Fibroblast of skin of right quadriceps (primary cell): ENCODE measurements at places on chromosomes 4 and X.

DNA sequence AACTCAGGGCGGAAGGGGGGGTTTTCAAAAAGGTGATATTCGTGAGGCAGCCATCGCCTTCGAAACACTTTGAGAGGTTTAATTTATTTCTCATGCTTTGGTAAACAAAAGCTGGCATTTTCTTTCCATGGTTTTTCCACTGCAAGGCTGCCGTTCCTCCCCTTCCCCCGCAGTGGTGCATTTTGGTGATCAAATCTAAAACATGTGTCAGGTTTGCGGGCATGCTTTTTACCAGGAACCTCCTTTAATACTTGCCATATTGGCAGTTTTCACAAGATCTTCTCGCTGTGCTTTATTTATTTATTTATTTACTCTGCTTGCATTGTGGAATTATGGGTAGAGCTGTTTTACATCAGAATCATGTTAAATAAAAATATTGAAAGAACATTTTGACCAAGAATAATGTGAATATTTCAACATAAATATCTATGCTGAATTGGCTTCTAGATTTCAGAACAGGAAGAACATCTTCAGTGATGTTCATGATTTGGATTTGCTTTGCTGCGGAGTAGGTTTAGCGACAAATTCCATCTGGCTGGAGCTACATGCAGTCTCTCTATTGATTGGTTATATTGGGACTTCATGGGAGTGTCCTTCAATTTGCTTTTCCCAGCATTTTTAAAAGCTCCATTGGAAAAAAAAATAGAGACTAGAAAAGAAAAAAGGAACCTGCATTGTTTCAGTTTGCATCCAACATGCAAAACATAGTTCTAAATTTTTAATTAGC is 54.4 kb downstream of the STOX2 start:
- DNase-seq: peak; percentile 2

DNA sequence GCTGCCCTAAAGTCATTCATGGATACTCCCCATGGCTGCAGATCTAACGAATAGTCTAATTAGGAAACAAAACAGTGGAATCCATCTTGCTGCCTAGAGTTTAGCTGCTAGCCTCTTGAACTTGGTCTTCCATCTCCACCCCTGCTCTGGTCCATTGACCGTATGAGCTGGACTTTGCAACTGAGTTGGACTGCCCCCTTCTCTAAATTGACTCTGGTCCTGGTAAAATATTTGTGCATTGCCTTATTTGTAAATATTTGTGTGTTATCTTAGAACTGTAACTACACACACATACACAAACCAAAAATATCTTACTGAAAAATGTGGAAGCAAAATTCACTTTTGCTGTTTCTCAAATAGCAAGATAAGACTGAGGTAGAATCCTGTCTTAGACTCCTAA is 181.3 kb downstream of the NWD2 start:
- DNase-seq: no peak

DNA sequence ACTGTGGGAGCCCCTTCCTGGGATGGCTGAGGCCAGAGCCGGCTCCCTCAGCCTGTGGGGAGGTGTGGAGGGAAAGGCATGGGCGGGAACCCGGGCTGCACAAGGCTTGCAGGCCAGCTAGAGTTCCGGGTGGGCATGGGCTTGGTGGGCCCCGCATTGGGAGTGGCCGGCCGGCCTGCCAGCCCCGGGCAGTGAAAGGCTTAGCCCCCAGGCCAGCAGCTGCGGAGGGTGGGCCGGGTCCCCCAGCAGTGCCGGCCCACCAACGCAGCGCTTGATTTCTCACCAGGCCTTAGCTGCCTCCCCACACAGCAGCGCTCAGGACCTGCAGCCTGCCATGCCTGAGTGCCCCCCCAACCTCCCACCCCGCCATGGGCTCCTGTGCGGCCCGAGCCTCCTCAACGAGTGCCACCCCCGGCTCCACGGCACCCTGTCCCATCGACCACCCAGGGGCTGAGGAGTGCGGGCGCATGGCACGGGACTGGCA is 78.0 kb downstream of the COX7B2 start:
- DNase-seq: no peak

DNA sequence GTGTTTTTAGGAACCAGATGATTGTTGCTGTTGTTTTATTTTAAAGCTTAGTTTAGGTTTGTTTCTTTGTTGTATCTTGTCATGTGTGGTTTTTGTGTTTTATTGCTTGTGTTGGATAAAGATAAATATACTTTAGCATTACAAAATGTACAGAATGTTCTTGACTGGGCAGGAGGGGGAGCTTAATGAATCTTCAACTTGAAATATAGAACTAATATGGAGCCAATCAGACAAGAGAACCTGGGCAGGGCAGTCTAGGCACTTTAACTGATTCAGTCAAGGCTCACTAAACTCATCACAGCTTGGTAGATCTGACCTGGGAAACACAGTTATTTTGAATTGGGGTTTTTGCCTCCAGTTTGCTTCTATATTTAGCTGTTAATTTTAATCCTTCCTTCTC is 304.2 kb downstream of the ARHGAP24 start:
- DNase-seq: peak; percentile 48

DNA sequence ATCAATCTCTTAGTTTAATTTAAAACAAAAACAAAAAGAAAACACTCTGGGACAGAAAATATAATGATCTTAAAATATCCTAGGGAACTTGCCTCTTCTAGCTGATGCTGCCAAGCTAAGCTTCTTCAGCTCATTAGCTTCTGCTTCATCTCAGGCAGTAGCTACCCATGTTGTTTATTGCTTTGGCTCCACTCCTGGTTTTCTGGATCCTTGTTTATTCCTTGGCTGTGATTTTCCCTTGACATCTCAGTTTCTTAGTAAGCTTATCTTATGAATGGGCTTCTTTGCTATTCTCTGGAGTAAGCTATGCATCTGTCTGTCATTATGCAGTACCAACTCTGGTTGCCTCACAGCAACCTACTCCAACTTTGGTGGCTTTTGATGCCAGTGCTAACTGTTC is 5.1 kb upstream of the MTHFD2L start:
- DNase-seq: no peak

- no peak for DNase-seq
Observed at GRCh38 chr4:172495769-172496168, 672.8 kb upstream of the GALNT7 start.

DNA sequence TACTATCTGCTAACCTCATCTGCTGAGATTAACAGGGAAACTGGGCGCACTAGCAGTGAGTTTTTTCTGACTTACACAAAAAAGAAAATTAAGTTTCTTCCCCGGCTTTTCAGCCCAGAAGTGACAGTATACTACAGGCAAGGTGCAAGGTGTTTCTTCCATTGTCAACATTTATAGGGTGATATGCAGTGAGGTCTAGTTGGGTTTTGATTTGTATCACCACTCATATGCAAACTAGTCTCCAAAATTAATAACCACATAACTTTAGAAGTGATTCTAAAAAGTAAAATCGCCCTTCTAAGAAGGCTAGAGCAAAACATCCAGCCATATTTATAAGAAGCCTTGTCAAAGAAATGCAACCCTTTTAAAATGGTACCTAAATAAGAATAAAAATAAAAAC is 640.1 kb downstream of the ARAP2 start:
- DNase-seq: no peak

GRCh38 chr4:188578657-188579056 is 439.4 kb downstream of the TRIML1 start:
- no peak for DNase-seq

DNA sequence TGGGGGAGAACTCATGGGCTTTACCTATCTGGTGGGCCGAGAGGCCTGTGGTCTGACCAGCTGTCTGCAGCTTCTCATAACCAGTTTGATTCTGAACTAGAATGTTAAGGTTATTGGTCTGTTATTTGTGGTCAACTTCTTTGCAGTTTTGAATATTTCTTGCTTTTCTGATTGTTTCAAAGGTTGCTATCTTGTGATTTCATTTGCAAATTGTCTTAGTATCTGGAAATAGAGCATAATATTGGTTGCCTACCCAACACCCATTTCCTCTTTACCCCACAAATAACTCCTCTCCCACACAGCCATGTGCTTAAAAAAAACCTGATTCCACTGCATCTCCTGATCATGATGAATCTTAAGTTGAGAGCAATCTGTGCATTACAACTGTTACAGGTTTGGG is 39.1 kb upstream of the BMP2K start:
- DNase-seq: no peak

- DNase-seq: no peak
Observed at GRCh38 chr4:149214301-149214700, 601.3 kb downstream of the IQCM start.

DNA sequence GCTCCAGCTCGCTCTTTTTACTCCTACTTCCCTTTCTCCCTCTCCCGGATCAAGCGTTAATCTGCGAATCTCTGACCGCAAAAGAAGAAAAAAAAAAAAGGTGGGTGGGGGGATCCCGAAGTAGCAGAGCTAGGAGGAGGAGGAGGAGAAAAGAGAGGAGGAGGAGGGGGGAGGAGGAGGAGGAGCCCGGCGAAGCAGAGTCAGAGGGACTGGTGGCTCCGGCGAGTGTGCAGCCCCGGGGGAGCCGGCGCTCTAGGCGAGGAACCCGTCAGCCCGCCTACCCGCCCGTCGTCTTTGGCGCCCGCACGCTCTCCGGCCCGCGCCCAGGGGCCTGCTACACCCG is at the start of gene NHSL2:
NHSL2 (plus strand) TSS at position 203 of the 343 bp plus-strand sequence.
- DNase-seq: peak; percentile 52

GRCh38 chr4:38020386-38020785 is 60.2 kb downstream of the PTTG2 start:
- DNase-seq: no peak

GRCh38 chr4:102809190-102809589 is 18.2 kb downstream of the UBE2D3 start:
- DNase-seq: no peak

DNA sequence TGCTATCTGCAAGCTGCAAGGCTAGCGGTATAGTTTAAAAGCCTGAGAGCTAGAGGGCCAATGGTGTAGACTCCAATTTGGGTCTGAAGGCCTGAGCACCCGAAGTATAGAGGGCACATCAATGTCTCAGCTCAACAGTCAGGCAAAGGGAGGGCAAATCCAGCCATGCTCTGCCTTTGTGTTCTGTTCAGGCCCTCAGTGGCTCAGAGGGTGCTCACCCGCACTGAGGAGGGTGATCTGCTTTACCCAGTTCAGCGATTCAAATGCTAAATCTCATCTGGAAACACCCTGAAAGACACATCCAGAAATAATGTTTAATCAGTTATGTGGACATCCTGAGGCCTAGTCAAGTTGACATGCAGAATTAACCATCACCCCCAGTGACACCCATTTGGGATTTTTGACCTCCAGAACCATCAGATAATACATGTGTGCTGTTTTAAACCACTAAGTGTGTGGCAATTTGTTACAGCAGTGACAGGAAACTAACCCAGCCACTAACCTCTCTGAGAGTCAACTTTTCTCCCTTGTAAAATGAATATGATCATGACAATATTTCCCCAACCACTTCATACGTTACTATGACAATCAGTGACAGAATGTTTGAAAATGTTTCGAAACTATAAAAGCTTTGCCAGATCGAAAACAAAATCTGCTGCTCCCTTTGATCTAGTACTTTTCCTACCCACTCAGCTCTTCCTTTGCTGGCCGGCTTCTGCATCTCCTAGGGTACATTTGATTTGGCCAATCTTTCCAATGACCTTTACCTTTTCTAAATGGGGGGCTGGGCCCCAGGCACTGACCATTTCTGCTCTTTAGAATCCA is 8.4 kb upstream of the TBL1X start:
- no peak for DNase-seq

GRCh38 chrX:28273736-28274135 is 292.5 kb upstream of the DCAF8L1 start:
- no peak for DNase-seq

DNA sequence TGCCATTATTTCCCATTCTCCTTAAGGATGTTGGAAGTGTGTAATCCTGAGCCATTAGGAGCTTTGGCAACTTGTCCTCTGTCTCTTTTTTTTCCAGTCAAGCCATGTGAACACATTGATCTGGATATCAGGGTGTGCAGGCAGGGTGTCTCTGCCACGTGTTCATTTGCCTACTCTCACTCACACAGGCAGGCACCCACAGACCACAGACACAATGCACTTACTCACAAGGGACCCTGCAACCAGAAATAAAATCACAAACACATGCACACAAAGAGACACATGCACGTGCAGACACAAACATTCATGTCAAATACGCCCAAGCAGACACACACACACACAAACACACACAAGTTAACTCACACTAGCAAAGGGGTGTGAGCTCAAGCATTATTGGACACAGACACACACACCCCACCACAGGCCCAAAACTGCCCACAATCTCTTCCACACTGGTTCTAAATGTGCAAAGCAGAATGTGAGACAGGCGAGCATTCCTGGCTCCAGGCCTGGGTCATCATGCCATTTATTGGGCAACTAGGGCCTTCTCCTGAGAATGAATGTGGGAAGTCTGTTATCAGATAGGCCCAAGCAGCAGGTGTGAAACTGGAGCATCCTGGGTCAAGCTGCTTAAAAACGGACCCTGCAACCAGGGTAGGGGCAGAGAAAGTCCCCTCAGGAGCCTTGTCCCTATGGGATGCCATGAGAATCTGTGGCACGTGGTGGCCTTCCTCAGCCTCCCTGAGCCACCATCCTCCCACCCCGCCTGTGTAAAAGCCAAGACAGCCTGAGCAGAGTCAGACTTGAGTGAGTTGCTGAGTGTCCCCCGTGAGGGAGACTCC is 63.4 kb downstream of the NBDY start:
- no peak for DNase-seq

DNA sequence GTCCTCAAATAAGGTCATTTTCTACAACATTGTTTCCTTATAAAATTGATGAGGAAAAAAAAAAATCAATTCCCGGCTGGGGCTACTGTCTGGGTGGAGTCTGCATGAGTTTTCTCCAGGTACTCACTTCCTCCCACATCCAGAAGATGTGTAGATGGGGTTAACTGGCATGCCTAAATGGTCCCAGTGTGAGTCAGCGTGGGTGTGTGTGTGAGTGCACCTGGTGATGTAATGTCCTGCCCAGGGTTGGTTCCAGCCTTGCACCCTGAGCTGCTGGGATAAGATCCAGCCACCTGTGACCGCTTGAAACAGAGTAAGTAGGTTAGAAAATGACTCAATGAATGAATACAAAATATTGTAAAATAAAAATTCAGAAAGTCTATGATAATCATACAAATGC is 11.1 kb downstream of the USP26 start:
- DNase-seq: no peak

DNA sequence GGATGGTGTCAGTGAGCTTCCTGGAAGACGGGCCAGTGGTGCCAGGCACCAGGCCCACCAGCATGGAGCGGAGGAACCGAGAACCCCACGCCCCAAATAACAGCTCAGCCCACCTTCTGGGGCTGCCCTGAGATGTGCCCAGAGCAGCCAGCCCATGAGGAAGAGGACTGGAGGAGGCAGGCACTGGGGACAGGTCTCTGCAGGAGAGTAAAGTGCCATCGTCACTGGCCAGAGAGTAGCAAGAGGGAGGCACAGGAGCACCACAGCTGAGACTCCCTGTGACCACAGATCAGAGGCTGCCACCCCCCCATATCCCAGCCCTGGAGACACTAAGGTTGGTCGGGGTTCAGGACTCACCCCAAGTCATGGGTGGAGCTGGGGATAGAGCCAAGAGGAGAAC is 63.0 kb downstream of the PPP2R2C start:
- no peak for DNase-seq

- DNase-seq: peak; percentile 13
Observed at GRCh38 chrX:20545538-20545937, 278.8 kb upstream of the RPS6KA3 start.
